SHP77 treated with DMSO at 0.1 percent for 48 hours (cell line): ENCODE measurements at places on chromosomes 16 and 17.

- DNase-seq, result no peak
Measured at GRCh38 chr17:46773221-46773605, 45.3 kb downstream of the WNT3 start.

DNA sequence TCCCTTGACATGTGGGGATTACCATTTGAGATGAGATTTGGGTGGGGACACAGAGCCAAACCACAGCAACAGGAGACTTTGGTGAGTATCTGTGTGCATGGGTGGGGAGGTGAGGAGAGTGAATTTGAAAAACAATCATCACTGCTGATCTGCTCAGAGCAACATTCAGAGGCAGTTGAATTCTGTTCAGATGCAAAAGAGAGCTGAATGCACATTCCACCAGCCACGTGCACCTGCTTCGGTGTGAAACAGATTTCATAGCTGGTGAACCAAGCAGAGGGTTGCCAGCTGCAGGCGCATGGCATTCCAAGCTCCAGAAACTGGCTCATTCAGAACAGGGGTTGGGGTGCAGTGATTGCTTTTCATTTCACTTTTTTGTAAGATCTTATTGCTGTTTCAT, 233.1 kb upstream of the FOXF1 start:
- DNase-seq, result no peak

- DNase-seq, result no peak
Measured at GRCh38 chr16:20956319-20956718, 55.7 kb downstream of the LYRM1 start.

DNA sequence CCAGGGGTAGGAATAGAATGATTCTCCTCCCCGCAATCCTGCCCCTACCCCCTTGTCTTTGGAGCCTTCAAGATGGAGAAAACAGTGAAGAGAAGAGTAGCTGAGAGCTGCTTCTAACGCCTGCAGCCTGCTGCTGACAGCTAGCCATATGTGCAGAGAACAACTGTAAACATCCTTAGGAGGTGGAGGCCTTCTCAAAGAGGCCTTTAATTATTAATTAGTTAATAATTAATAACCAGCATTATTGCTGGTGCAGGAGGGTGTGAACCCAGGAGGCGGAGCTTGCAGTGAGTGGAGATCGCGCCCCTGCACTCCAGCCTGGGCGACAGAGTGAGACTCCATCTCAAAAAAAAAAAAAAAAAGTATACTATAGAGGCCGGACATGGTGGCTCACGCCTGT, 8.5 kb downstream of the BFAR start:
- DNase-seq, result no peak

DNA sequence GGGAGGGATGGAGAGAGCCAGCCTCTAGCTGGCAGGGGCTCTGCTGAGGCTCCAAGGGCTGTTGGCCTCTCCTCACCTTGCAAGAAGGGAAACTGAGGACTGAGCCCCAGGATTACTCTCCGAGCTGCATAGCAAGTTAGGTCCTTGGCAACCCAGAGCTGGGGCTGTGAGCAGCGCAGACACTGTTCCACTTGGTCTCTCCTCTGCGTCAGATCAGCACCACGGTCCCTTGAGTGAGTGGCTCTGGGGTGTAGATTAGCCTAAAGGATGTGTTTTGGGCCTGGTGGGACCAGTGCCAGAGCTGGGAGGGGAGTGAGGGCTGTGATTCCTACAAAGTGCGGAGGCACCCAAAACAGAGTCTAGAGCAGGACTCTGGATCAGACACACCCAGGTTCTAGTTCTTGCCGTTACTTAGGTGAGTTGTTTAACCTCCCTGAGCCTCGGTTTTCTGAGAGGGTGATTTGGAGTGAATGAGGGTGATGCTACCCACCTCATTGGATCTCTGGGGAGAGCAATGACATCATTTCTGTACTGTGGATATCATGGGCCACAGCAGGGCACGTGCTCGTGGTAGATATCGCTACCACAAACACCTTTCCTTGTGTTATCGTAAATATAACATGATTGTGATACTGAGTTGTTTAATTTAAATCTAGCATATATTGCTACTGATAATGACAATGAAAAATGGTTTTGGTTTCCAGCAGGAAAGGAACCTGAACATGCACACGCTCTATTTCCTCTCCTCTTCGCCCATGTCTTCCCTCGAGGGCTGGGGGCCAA, 8.1 kb upstream of the FADS6 start:
- DNase-seq, result no peak

GRCh38 chr17:17093764-17094163, 51.5 kb downstream of the MPRIP start:
- no peak for DNase-seq
